ENCODE measurements at places on chromosomes 3 and 15.

GRCh38 chr3:120443626-120444123 lies 7.1 kb downstream of the FSTL1 start:
- DNase-seq: no peak

DNA sequence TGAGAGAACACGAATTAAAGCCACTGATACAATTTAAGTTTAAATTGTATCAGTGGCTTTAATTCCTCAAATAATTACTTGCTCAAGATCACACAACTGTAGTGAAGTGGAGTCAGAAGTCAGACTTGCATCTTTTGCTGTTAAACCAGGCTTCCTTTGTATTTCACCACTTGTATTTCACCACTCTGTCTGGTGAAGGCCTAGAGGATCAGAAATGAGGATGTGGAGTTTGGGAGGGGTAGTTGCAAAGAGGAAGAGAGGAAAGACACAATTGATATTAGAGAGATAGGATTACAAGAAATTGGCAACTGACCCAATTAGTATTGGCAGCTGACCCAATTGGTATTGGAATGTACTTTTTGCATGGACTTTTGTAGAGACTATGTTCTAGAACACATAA lies 288.1 kb upstream of the GPR149 start:
- DNase-seq: no peak

DNA sequence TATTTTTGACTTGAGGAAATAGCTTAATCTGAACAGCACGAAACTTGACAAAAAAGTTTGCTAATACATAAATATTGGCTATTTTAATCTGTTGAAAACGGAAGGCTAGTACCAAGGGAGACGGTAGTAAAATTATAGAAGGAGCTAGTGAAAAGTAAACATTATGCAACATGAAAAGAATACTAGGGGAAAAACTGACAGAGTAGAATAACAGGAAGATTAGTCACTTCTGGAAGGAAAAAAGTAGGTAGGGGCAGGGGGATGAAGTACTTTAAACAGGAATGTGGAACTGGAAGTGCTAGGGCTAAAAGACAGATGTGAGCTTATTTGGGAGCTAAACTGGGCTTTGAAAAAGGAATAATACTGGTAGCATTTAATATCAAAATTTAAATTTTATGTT lies 60.1 kb downstream of the MBNL1 start:
- DNase-seq: no peak

DNA sequence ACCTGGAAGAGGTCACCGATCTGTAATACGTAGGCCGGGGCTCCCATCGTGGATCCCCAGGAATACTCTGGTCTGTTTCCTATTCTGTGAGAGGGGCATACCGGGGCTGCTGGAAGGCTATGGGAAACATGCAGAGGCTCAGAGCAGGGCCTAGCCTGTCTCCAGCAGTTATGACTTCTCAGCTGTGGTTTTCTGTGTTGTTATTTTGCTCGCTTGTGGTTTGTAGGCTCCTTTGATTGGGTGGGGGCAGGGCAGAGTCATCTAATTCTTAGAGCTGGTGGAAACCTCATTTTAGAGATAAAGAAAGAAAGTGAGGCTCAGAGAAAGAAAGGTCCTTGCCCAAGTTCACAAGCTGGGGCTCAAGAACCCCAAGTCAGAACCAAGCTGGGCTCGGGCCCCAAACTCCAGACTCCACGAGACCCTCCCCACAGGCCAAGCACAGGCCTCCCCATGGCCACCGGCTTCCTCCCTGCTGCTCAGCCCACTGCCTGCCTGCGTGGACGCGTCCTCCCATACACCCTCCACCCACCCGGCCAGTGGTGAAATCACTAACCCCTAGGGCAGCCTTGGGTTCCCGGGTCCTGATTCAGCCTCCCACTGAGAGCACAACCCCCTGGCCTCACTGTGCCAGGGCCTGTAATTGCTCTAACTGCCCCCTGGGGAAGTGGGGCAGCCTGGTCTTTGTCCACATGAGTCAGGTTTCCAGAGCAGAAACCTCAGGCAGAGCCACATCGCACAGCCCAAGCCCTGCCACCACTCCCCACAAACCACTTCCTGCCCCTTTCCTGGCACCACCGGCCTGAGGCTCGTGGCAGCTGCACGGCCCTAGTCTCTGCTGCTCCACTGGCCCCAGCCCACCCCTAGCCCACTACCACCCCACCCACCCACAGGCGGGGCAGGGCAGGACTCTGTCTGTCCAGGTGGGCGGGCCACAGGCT lies 270.8 kb downstream of the UACA start:
- peak; percentile 75 for DNase-seq

GRCh38 chr3:12939137-12939536 lies 97.8 kb upstream of the RPL32 start:
- no peak for DNase-seq

DNA sequence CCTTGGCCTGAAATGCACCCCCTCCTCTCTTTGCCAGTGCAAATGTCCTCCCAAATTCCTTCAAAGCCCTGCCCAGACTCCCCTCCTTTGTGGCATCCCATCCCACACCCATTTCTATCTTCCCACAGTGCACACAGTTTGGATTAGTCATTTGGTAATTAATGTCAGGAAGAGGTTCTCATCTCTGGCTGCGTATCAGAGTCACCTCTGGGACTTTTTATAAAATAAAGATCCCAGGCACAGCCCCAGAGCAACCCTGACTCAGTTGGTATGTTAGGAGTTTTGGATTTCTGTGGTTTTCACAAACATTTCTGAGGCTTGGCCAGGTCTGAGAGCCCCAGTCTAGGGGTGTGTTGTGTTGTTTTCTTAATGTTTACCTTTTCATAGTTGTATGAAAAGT lies 41.6 kb downstream of the C3orf20 start:
- DNase-seq: no peak

DNA sequence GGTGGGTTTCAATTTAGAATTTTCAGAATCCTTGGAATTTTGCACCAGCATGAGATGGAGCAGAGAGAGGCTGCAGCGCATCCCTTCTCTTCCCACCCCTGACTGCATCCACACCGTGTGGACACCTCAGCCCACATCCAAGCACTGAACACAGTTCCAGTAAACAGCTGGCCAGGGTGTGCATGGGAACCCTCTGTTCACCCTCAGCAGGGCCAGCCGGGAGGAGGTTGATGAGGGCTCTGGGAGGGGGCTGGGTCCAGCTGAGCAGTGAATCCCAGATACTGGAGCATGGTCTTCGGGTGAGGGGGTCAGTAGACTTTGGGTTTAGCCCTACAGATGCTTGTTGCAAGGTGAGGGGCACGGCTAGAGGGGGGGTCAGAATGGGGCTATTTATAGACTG lies 85.8 kb downstream of the RPLP1 start:
- no peak for DNase-seq

DNA sequence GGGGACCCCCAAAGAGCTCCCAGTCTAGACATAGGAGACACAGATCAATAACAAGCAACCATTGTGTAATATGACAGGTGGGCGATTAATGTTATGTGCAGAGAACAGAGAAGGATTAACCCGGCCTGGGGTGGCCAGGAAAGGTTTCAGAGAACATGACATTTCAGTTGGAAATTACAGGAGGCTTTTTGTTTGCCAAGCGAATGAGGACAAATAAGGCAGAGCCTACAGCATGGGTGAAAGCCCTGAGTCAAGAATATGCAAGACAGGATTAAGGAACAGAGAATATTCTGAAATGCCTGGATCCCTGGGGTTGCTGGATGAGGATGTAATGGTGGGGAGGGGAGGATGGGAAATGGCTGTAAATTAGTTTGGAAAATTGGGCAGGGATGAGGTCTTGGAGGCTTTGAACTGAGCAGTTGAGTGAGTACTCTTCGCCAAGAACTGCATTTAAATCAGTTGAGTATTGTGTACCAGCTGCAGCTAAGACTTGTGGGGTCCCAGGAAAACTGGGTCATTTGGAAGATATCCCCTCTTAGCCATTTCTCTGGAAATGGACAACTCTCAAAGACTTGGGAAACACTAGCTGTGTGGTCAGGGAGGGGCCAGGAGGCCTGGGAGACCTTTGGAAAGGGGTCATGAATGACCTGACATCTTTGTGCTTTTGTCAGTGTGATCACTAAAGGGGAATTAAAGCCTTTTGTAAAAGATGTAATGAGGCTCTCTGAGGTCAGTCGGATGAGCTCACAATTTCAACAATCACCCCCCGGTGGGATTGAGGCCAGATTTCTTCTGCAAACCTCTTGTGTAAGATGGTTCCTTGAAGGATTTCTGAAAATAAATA lies 198.6 kb upstream of the NR2E3 start:
- no peak for DNase-seq

DNA sequence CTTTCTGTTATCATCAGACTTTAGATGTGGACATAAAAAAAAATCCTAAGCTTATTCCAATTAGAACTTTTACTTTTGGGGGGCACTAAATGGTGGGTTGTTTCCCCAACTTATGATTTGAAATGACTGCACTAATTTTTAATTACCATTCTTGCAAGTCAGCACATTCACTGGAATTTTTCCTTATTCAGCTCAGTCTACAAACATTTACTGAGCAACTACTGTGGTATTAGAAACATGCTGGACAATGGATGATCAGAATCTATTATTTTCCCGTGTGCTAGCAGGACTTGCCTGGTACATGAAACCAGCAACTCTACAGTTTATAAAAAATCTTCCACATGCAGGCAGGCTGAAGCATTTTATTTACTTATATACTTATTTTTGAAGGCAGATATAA lies 273.6 kb downstream of the FOXP1 start:
- DNase-seq: no peak

GRCh38 chr3:120524171-120524923 lies 71.8 kb upstream of the NDUFB4 start:
- no peak for DNase-seq

DNA sequence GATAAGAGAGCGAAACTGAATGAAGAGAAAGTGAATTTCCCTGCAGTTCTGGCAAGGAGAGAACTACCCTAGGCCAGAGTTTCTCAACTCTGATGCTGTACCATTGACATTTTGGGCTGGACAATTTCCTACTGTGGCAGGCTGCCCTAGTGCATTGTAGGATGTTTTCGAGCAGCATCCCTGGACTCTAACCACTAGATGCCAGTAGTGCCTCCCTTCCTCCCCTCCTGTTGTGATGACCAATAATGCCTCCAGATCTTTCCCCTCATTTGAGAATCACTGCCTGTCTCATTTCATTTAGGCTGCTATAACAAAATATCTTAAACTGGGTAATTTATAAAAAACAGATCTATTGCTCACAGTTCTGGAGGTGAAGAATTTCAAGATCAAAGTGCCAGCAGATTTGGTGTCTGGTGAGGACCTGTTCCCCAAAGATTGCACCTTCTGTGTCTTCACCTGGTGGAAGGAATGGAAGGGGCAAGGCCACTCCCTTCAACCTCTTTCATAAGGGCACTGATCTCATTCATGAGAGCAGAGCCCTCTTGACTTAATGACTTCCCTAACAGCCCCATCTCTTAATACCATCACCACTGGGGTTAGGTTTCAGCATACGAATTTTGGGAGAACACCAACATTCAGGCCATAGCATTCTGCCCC lies 188.9 kb upstream of the MEIS2 start:
- DNase-seq: no peak

- no peak for DNase-seq
These were observed 110.0 kb downstream of the KCNAB1 start for GRCh38 chr3:156230278-156230900.

DNA sequence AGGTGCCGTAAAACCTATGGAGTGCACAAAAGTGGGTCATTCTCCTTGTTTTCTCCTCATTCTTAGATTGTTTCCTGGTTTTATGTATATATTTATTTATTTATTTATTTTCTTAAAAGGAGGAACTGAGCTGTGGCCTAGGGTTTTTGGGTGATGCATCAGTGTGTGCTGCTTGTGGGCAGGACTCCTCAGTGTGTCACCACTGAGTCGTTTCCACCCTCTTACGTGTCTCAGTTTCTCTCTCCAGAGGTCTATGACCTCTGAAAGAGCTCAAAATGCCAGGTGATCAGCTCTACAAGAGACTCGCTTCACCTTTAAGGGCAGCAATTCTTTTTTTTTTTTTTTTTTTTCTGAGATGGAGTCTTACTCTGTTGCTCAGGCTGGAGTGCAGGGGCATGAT lies 72.9 kb downstream of the CD200 start:
- no peak for DNase-seq

DNA sequence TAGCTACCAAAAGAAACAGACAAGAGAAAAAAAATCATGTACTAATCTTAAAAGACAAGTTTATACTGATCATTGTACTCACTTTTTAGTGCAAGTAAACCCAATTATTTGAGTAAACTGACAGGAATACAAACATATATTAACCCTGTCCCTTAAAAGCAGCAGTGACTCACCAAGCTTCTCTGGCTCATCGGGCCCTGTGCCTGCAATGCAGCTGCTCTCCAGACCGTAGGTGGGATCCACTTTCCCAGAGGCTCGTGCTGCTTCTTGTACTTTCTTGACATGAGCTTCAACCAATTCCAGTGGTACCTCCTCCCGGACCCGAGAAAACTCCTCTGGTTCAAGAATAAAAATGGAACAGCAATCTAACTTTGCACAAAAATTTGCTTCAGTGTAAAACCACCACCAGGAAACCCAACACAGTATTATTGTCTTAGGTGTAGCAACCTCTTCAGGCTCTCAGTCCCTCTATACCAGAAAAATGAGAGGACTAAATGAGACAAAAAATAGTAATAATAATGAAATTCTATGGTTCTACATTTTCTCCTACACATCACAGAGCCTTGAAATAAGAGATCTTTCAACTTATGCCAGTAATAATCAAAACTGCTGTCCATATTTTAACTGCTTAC lies 82.6 kb upstream of the CSPG5 start:
- DNase-seq: no peak

DNA sequence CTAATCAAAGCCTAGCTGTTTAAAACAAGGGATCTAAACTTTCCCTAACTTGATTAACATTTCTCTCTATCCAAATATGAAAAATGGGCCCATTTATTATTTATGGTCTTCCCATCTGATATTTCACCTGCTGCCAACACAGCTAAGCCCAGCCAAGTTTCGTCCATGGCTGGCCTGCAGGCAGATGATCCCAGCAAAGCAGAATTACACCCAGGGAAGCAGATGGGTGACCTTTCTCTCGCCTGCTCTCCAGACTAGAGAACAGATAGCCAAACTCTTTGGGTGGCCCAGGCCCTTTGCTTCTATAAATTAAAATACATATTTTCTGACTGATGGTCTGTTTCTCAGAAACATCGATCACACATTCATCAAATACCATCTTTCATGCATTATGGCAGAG lies 1038.8 kb downstream of the AGBL1 start:
- no peak for DNase-seq

DNA sequence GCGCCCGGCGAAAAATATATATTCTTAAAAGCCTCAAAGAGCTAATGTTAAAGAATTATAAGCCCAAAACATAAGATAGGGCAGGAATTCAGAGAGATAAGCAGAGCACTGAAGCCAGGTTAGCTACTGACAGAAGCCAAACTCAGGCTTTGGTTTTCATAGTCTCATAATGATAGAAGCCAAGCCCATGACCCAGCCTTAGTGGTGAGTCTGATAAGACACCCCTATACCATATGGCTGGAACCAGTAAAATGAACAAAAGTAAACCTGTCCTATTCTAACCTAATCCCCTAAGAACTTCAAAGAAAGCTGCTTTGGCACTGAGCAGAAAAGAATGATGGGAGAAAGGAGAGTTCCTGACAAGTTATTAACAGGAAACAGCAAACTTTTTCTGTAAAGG lies 25.9 kb downstream of the MYO9A start:
- DNase-seq: no peak

DNA sequence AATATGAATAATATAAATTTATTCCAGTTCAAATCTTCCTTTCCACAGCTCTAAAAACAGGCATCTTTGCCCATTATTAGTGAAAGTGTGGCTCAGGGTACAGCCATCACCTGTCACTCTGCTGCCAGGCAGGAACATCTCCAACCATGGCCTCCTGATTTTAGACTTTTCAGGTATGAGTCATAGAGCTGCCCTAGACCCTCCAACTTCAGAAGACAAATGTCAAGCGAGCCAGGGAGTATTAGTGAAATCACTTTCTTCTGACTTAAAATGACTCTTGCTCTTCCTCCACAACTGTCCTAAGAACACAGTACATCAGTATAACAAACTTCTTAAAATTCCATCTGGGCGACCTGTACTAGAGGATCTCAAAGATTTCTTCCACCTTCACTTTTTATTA lies 78.1 kb upstream of the AKAP13 start:
- DNase-seq: no peak
